ENCODE measurements at places on chromosomes 7 and 10. TPM values are rescaled to one million over a fixed set of nuclear protein-coding genes. Genes with fewer than 3 reads are reported as not detected.

The LBX1 gene
- total RNA-seq = not detected

The ZNF775 gene
- 10.6 TPM for total RNA-seq

The NKX1-2 gene
- under 0.01 TPM for total RNA-seq

The ACTL6B gene
- total RNA-seq = not detected

The GRM8 gene
- not detected for total RNA-seq

The IL2RA gene
- not detected for total RNA-seq

The CHST15 gene
- total RNA-seq = 0.73 TPM

The PDE6C gene
- not detected for total RNA-seq

The LHFPL3 gene
- not detected for total RNA-seq

The NUTM2A gene
- 2.3 TPM for total RNA-seq

The VPS37D gene
- 6.4 TPM for total RNA-seq

The TUBAL3 gene
- not detected for total RNA-seq

The IL6 gene
- total RNA-seq = 2.2 TPM

The DHTKD1 gene
- 36.7 TPM for total RNA-seq

The H2BK1 gene
- total RNA-seq = not detected

The HPSE2 gene
- not detected for total RNA-seq

The DOCK1 gene
- 86.0 TPM for total RNA-seq

The CDCA7L gene
- total RNA-seq = 37.2 TPM

The HECW1 gene
- 4.9 TPM for total RNA-seq

The CCDC7 gene
- total RNA-seq = 13.1 TPM

All from smooth muscle cell of trachea (primary cell).